ENCODE measurements at places on chromosomes 6 and 20. TPM values are rescaled to one million over a fixed set of nuclear protein-coding genes. Genes with fewer than 3 reads are reported as not detected.

DNA sequence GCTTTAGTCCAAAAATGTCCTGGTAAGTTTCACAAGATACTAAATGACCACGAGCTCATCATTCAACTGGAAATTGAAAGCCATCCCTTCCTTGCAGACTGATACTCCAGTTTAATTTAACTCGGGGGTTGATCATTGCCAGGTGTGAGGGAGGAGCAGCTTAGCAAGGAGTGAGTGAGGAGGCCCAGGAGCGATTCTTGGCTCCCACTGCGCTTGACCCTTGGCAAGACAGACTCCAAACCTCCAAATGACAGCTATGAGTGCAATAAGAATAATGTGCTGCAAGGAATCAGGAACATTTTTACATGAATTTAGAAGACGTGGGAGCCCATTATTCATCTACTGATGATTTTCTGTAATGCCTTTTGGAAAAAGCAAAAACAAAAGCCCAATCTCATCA is 64.9 kb downstream of the LAMA4 start:
- no peak for DNase-seq

GRCh38 chr6:135383766-135384165 is 113.8 kb downstream of the AHI1 start:
- no peak for DNase-seq

GRCh38 chr6:87257565-87257964 is 64.8 kb upstream of the SMIM8 start:
- no peak for DNase-seq

DNA sequence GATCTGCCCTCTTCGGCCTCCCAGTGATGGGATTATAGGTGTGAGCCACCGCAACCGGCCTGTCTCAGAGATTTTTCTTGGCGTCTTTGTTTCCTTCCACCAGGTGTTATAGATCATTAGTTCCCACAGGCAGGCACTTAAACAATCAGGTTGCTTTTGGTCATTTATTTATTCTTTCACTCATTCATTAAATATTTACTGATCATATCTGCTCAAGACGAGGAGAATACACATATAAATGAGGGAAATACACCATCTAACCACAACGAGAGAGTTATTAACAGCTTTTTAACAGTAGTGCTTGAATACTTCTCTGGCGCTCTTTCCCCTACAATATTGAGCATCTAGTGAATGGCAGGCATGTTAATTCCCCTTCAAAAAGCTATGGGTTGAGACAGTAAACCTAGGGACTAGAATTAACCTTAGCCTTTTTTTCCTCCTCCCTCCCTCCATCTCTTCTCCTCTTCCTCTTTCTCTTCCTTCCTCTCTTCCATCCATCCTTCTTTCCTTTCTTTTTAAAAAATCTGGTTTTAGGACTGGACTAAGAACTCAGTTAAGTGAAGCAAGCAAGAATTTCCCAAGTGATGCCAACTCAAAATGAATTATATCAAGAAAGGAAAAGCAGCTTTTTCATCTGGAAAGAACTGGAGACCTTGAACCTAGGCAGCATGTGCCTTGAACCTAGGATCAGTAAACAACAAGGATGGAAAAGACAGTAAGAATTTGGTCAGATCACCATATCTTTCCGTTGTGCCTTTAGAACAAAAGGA is 41.1 kb upstream of the RFPL4B start:
- DNase-seq, result no peak

Gene TFAP2A
- total RNA-seq, result 0.54 TPM

- DNase-seq, result no peak
Measured at GRCh38 chr20:25592135-25592852, 7.0 kb upstream of the NINL start.

DNA sequence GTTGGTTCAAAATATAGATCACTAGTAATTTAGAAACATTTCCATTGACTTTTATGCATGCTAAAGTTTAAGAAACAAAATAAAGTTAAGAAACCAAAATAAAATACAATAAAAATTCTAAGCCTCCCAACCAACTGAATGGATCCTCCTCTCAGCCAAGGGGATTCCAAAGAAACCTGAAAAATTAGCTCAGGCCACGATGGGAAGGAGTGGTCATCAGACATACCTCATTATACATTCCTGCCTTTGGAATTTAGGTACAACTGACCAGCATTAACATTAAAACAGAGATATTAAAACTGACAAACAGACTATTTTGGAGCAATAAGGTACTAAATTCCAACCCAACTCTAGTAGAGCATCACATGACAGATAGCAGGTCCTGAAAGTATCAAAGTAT is 275.2 kb downstream of the PKHD1 start:
- no peak for DNase-seq

- no peak for DNase-seq
Measured at GRCh38 chr6:119122336-119122735, 43.9 kb upstream of the FAM184A start.

GRCh38 chr6:34161857-34162515 is 16.1 kb upstream of the GRM4 start:
- DNase-seq, result peak; percentile 26

DNA sequence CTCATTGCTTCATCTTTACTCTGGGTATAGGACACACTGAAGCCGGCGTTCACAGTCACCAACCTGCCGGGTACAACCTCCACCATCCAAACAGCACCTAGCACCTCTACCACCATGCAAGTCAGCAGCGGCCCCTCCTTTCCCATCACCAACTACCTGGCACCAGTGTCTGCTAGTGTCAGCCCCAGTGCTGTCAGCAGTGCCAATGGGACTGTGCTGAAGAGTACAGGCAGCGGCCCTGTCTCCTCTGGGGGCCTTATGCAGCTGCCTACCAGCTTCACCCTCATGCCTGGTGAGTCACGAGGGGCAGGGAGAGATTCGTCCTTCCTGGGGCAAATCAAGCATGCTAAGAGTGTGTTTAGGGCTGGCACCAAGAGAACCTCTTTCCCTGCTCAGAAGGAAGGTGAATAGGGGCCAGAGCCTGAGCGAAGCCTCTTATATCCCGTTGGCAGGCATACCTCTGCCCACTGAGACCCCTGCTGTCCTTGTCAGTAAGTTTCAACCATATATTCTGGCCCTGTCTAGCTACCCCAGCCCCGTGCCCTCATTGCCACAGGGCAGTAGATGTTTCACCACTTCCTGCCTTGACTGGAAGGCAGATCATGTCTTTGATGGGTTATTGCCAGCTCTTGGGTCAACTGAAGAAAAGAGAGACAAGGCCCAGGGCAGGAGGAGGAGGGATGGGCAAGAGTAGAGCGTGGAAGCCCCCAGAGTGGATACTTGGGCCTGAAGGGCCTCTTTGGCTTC is 4.8 kb downstream of the SRF start:
- DNase-seq, result no peak

DNA sequence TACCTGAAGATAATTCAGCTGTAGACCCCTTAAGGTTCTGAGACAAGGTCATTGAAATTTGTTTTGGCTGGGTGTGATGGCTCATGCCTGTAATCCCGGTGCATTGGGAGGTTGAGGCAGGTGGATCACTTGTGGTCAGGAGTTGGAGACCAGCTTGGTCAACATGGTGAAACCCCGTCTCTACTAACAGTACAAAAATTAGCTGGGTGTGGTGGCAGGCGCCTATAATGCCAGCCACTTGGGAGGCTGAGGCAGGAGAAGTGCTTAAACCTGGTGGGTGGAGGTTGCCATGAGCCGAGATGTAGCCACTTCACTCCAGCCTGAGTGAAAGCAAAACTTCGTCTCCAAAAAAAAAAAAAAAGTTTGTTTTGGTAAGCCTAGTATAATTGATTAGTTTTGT is 11.0 kb downstream of the SRSF3 start:
- no peak for DNase-seq

DNA sequence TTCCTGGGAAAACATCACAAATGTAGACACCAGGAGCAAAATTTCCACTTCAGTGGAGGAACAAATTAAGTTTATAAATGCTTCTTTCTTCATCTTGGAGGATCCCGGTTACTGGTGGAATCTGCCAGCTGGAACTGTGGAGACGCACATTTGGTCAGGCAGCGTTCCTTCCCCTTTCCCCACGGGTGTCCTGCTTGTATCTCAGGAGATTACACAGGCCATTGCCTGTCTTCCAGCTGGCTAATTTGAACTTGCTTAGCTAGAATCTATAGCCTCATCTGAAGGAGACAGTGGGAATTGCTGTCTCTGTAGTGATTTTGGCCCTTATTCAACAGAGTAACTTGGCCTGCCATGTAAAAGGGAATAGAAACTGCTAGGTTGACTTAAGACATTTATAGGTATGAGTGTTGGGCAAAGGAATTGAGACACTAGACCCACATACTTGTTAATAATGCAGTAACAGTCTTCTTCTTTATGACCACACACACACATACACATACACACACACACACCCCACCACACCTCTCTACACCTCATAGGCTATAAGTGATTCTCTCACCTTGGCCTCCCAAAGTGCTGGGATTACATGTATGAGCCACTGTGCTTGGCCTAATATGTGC is 34.4 kb downstream of the TSBP1 start:
- DNase-seq, result no peak

- no peak for DNase-seq
Measured at GRCh38 chr6:41967312-41968287, 26.0 kb upstream of the CCND3 start.

All from cardiac septum (tissue), 1 donor.